NAMALWA (cell line): ENCODE measurements at places on chromosomes 6 and 20.

DNA sequence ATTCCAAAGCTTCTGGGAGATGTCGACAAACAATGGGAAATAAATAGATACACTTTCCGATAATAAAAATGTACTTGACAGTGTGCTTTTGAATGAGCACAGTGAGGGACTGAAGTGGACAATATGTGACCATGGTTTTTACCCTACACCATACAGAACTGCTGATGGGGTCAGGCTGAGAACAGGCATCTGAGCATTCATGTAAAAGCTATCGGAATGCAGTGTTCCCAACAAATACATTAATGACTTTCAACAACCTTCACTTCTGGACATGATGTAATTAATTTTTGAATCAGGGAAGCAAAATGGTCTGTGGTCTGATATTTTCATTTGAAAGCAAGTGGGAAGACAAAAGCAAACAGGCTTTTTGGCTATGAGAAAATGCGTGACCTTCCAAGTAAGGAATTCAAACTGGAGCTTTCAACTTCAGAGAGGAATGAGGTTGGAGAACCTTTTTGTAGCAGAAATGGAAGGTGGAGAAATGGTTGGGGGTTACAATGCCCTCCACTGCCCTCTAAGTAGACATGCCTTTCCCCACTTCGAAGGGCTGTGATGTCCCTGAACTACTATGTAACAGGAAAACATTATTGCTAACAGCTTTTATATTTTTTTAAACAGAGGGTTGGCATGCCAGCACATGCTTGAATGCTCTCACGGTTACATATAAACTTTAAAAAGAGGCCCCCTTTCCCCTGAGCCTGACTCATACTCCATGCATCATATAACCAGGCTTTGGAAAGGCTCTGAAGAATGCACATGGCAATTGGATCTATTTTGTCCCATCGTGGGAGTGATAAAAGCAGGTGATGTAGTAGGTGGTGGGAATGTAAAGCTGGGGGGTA lies 203.5 kb upstream of the CITED2 start:
- DNase-seq, result no peak

- no peak for DNase-seq
Measured at GRCh38 chr6:142275236-142276006, 26.4 kb upstream of the ADGRG6 start.

GRCh38 chr6:95279616-95280015 lies 297.7 kb upstream of the MANEA start:
- DNase-seq, result no peak

DNA sequence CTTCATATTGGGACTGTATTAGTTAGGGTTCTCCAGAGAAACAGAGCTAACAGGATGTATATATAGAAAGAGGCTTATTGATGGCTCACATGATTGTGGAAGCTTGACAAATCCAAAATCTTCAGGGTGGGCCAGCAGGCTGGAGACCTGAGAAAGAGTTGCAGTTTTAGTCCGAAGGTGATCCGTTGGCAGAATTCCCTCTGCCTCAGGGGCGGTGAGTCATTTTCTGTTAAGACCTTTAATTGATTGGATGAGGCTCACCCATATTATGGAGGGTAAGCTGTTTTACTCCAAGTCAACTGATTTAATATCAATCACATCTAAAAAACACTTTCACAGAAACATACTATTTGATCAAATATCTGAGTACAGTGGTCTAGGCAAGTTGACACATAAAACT lies 113.6 kb downstream of the FLRT3 start:
- DNase-seq, result no peak

DNA sequence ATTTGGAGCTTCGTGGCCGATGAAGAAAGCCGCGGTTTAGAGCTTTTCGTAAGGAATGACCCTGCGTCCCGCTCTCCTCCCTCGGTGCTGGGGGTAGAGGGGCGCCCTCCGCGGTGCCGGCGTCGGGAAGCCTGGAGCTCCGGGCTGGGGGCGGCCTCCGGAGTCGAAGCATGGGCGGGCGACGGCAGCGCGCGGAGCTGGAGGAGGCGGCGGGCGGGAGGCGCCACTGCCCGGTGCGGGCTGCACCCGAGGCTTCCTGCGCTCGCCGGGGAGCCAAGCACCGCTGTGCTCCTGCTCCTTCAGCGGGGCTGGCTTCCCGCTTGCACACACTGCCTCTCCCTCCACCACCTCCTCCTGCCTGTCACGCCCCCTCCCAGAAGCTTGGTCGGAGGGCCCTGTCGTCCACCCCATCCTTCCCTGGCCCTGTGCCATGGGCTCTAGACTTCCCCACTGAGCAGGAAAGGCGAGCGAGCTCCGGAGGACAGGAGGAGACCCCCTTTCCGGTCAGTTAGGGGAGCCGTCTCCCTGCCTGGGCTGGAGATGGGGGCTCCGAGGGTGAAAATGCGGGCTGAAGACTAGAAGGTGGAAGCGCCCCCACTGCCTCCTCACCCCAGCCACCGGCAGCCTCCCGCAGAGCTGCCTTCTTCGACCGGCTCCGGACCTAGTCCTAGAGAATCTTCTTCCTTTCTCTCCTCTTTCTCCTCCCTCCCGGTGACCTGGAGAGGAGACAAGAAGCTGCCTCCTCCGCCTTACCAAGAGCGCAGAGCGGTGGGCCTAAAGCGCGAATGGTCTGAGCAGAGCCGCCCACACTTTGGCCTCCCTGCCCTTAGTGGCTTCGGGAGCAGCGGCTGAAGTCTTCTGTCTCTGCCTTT lies 1.8 kb downstream of the CDH4 start:
- no peak for DNase-seq

GRCh38 chr6:15449011-15449410 lies 203.1 kb downstream of the JARID2 start:
- DNase-seq, result no peak

DNA sequence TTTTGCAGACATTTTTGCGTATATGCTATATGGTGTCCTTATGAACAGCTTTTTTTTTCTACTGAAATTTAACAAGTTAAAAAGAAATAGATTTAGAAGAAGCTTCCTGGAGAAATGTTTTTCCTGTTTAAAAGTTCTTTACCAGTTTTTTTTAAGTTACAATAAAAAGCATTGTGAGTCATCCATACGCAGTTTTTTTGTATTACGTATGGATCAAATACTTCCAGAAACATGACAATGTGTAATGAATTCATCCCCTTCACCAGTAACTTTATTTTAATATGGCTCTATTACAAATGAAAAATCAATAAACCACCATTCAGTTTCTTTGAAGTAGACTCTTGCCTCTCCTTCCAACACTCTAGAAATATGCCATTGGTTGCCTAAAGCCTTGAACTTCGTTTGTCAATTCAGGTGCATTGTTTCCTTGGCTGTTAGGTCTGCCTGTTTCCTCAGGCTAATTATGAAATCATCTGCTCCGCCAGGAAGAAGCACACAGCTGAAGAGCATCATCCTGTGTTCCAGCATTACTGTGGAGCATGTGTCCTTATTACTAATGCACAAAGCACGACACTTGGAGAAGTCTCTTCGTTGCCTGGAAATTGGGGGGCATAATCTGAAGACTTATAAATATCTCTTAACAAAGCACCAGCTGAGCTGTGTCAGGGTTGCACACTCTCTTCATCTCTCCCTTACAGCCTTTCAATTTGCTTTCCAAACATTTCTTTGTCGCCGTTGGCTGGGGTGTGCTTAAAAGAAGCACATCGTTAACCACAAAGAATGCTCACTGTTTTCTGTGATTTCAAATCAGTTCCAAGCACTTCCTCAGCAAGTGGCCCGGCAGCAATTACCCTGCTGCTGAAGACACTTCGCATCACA lies 9.6 kb downstream of the MOXD1 start:
- DNase-seq, result no peak

DNA sequence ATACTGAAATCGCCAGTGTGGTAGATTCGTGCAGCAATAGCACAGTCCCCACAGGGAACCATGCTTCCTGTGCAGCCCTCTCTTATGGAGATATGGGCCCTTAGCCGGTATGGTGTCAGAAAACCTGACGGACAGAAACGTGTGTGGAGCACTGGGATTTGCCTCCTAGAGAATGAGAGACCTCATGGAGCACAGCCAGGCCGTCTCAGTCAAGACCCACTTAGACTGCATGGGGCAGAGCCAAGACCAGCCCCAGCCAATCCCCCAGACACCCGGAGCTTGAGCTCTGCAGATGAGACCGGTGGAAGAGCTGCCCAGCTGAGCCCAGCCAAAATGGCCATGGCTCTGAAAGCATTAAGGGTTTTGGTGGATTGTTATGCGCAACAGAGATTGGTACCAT lies 163.7 kb downstream of the DLL1 start:
- no peak for DNase-seq

DNA sequence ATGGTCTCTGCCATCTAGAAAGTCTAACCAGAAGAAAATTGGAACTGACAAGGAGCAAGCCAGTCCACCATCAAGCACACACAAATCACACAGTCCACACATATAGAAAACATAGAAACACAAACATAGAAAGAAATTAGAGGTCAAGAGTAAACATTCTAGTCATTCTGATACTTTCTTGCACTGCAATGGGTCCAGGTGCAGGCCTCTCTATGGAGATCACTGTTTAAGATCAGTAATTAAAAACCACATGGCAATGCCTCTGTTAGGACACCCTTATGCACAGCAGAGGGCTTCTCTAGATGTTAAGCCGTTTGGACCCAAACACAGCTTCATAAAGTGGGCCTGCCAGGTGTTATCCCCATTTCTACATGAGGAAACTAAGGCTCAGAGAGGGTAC lies 42.8 kb upstream of the SLC22A23 start:
- no peak for DNase-seq

GRCh38 chr6:106456756-106457155 lies 96.2 kb downstream of the CRYBG1 start:
- no peak for DNase-seq

DNA sequence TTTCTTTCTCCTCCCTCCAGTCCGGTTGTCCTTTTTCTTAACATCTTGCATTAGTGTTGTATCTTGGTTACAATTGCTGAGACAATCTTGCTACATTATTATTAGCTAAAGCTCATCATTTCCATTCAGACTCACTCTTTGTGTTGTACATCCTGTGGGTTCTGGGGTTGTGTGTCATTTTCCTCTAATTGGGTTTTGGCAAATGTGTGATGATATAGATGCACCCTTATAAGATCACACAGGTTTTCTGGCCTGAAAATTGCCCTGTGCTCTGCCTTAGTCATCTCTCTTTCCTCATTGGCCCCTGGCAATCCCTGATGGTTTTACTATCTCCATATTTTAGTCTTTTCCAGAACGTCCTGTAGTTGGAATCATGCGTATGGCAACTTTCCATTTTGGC lies 60.1 kb downstream of the PPP1R14C start:
- DNase-seq, result no peak

GRCh38 chr6:87161299-87161698 lies 5.9 kb downstream of the ZNF292 start:
- no peak for DNase-seq

- DNase-seq, result peak; percentile 62
Measured at GRCh38 chr6:78611886-78612480, 255.4 kb upstream of the IRAK1BP1 start.

DNA sequence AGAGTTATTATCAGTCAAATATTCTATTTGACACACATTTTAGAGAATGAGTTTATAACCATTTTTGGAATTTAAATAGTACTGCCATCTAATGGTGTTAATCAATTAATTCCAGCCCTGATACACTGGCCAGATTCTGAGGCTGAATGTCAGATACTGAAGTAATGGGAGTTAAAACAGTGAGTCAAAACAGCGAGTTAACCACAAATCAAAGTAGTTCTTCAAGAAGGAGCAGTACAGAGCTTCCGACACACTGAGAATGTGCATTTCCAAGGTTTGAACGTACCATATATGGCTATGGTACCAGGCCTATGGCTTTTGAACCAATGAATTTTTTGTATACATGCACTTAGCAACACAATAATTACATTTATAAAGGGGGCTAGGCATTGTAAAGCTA lies 11.3 kb upstream of the CEP43 start:
- no peak for DNase-seq

- DNase-seq, result peak; percentile 25
Measured at GRCh38 chr6:109008054-109008453, 86.6 kb downstream of the SESN1 start.

DNA sequence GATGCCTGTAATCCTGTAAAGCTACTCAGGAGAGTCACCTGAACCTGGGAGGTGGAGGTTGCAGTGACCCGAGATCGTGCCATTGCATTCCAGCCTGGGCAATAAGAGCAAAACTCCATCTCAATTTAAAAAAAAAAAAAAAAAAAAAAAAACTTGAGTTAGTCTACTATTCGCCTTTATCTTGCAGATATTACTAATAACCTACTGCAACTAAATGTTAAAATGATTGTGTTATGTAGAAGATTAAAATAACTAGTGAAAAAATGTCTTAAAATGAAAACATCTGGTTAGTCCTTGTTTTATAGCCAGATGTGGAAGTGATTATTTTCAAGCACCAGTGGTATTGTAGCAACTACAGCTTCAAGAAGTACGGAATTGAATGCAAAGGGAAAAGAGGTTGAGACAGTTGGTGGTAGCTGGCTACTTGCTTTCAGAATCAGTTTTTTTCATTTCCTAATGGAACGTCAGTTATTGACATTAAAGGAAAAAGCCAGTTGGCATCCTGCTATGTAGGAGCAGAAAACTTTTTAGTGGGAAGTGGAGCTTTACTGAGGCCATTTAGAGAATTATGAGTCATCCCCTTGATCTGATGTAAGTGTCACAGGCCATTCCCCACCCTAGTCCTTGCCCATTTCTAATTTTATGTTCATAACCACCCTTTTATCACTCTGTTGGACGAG lies 43.8 kb upstream of the DYNLRB1 start:
- DNase-seq, result no peak

DNA sequence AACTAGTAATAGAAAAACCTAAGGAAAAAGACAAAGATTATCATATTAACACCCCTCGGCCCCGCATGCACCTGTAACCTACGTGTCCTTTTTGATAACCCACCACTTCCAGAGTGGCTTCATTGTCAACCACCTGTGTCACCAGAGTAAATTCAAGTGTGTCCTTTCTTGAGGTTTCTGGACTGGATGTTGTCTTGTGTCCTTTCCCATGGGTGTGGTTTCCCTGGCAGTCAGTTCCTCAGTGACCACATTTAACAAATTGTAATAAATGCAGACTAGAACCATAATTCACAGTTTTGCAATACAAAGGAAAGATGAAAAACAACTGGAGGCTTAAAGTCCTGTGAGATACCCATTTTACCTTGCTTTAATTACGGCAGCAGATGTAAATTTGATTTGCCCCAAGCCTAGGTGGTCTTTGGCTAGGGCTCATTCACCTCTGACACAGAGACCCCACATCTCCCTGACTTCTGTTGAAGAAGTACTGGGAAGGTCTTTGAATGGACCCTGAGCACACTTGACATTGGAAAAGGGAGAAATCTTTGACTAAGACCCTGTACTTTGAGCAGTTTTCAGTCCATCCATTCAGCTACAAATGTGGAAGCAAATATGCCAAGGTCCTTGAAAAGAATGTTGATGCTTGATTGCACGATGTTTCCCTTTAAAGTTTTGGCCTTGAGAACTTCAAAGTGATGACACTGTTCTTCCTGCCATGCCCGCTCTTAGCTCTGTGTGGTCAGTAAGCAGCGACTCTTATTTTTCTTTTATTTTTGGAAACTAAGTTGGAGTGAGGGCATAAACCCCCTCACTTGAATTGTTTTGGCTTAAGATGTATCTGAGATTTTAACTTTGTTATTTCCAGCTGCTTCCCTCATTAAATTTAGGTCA lies 232.4 kb downstream of the UST start:
- no peak for DNase-seq
